A549 treated with Mapracorat at 1 μM for 4 hours (cell line): ENCODE measurements at places on chromosomes 6 and 20. TPM values are rescaled to one million over a fixed set of nuclear protein-coding genes. Genes with fewer than 3 reads are reported as not detected.

The MYH7B gene
- 0.05 to 0.22 TPM (median 0.12 TPM) in 4 of 5 replicates, not detected in the other for total RNA-seq

The CDS2 gene
- 51.8 to 67.8 TPM (median 60.6 TPM) in 5 replicates for total RNA-seq

The TMEM30A gene
- total RNA-seq = 30.7 to 44.4 TPM (median 41.0 TPM) in 5 replicates

The SEMG2 gene
- total RNA-seq = not detected in 5 replicates

The SNTA1 gene
- 9.1 to 12.4 TPM (median 10.9 TPM) in 5 replicates for total RNA-seq

The TFAP2A gene
- total RNA-seq = 9.6 to 11.4 TPM (median 10.8 TPM) in 5 replicates

The PNPLA1 gene
- total RNA-seq = not detected in 5 replicates
